ENCODE measurements at places on chromosomes 16 and 17. TPM values are rescaled to one million over a fixed set of nuclear protein-coding genes. Genes with fewer than 3 reads are reported as not detected.
A peak's percentile ranks its signal among the peaks of the same experiment; 100 is the strongest.

- DNase-seq = no peak
Observed at GRCh38 chr17:1256699-1257098, 13.5 kb upstream of the BHLHA9 start.

- DNase-seq = no peak
Observed at GRCh38 chr16:63228259-63228658, 1192.0 kb upstream of the CDH8 start.

- no peak for DNase-seq
Observed at GRCh38 chr16:83592778-83593177, 215.0 kb upstream of the HSBP1 start.

DNA sequence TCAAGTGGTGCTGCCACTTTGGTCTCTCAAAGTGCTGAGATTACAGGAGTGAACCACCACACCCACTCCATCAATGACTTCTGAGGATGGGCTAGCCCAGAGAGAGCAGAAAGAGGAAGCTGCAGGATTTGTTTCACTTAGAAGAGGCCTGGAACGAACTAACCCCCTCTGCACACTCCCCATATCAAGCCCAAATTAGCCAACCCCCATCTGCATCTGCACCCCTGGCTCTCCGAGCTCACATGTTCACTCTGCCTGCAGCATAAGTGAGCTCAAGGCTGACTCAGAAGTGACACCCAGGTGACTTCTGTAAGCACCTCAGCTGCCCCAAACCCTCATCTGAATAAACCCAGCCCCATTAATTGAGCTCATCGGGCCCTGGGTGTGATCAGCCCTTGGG, 4.8 kb downstream of the SCNN1G start:
- DNase-seq = no peak

TMEM235 gene
- polyA plus RNA-seq = not detected

- peak; percentile 98 for DNase-seq
Observed at GRCh38 chr16:67806428-67807147, at the start of the genes RANBP10 and TSNAXIP1. TSS of gene RANBP10 (minus strand) at chr16:67806560. CDS start at chr16:67806536, 24 bp downstream. TSS of gene TSNAXIP1 (plus strand) at chr16:67806889. CDS start at chr16:67807150, 261 bp downstream.

C16orf96 gene
- polyA plus RNA-seq = 1.1 TPM

HBZ gene
- 1.9 TPM for polyA plus RNA-seq

- no peak for DNase-seq
Observed at GRCh38 chr17:4433515-4434031, at the start of gene SPNS3. TSS of gene SPNS3 (plus strand) at chr17:4433940. CDS start at chr17:4433968, 28 bp downstream.

GRCh38 chr17:69870751-69871199, 204.2 kb upstream of the KCNJ16 start:
- peak; percentile 40 for DNase-seq

DNA sequence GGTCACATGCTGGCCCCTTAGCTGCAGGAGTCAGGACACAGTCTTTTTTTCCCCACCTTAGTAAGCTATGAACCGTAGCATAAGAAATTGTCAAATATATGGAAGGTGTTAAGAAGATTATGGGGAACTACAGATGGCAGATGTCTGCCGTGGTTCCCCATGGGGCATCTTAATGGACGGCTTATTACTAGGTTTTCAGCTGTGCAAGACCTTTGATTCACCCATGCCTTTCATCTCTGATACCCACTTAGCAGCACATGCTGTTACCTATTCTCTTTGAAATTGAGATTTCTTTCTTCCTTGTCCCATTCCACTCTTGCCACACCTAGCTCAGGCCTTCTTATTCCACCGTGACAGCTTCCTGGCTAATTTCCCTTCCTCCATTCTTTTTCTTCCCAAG, 70.7 kb downstream of the RPTOR start:
- no peak for DNase-seq

GRCh38 chr17:37481001-37481665, 8.6 kb upstream of the DUSP14 start:
- DNase-seq = no peak

GRCh38 chr16:83681381-83681956, 126.3 kb upstream of the HSBP1 start:
- DNase-seq = no peak

GRCh38 chr16:87948119-87948545, 3.1 kb upstream of the BANP start:
- DNase-seq = no peak

CBX2 gene
- 10.5 TPM for polyA plus RNA-seq

KREMEN2 gene
- 6.1 TPM for polyA plus RNA-seq

TBC1D3K gene
- polyA plus RNA-seq = not detected

HOXB6 gene
- 1.8 TPM for polyA plus RNA-seq

GRCh38 chr17:6450926-6451832, 6.9 kb downstream of the PIMREG start:
- no peak for DNase-seq

DNA sequence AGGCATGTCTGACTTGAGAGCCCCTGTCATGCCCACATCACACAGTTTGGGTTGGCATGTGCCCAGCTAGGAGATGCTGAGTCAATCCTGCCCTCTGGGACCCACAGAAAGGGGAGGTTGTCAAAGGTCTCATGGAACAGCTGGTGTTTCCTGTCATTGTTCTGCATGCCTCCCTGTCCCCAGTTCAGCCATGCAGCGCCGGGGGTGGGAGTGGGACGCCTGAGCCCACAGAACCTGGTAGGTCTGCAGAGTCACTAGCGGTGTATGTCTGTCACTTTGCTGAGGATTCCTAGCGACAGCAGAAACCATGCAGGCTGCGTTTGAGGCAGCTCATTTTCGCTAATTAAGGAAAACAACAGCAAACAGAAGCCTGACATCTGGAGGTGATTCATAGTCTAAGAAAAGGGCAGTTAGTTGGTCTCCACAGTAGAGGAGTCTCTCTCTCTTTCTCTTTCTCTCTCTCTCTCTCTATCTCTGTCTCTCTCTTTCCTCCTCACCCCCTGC, 19.6 kb upstream of the CCL1 start:
- DNase-seq = no peak

GPRC5C gene
- polyA plus RNA-seq = 46.6 TPM

DNA sequence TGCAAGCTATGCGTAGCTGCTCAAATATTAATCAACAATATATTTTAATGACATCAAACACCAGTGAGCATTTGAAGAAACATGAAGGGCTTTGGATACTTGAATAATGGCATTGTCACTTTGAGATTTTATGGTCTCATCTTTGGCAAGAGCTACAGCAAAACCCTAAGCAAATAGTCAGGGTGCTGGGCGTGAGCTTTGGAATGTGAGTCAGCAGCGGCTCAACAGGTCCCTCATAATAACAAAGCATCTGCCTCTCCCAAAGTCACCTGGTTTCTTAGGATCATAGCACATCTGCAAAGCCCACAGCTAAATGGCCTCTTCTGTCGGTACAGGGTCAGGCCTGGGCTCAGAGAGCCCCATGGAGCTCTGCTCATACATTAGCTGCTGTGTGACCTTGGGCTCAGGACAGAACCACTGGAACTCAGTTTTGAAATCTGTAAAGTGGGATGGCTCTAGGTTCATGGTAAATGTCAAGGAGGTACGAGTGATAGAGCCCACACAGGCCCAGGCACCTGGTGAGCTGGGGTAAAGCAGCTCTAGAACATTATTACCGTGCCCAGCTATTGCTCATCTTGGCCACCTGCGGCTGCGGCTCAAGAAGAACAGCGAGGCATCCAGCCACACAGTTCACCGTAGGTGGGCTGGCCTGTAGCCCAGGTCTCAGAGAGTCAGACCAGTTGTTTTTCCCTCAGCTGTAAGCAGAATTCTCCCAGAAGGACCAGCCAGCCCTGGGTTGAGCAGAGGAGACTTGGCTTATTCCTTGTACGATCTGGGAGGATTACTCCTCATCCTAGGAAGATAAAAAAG, 544.5 kb upstream of the CDH11 start:
- no peak for DNase-seq

- no peak for DNase-seq
Observed at GRCh38 chr16:78407191-78407590, 307.7 kb downstream of the WWOX start.

IRX3 gene
- polyA plus RNA-seq = 12.3 TPM

DNA sequence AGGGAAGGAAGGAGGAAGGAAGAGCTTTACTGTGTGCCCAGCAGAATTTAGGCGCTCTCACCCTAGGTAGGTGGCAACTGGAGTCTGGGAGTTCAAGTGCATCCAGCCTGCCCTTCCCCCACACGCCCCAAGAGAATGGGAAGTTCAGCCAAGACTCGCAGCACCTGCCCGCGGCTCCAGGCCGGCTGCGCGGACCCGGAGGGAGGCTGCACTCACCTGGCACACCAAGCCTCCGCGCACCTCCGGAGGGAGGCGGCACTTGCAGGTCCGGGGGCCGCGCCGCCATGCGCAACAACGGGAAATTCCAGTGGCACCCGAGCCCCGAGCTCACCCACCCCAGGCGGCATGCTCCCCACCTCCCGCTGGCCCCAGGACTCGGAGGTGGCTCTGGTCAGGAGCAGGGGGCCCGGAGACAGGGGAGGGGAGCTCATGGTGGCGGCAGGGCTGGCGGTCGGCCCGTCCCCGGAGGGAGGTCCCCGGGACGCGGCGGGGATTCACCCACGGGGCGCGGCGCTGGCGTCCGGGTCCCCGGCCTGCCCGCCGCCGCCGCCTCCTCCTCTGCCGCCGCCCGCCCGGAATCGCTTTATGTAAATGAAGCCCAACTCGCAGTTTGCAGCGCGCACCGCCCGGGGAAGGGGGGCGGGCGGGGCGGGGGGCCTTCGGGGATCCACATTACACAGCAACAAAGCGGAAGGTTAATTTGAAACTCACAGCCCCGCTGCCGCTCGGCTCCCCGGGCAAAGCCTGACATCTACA, at the start of gene ZFHX3:
Gene ZFHX3, minus strand, starts transcription at position 593 of the 756 bp plus-strand sequence. CDS start 87,983 bp downstream, outside the sequence.
- no peak for DNase-seq

DNA sequence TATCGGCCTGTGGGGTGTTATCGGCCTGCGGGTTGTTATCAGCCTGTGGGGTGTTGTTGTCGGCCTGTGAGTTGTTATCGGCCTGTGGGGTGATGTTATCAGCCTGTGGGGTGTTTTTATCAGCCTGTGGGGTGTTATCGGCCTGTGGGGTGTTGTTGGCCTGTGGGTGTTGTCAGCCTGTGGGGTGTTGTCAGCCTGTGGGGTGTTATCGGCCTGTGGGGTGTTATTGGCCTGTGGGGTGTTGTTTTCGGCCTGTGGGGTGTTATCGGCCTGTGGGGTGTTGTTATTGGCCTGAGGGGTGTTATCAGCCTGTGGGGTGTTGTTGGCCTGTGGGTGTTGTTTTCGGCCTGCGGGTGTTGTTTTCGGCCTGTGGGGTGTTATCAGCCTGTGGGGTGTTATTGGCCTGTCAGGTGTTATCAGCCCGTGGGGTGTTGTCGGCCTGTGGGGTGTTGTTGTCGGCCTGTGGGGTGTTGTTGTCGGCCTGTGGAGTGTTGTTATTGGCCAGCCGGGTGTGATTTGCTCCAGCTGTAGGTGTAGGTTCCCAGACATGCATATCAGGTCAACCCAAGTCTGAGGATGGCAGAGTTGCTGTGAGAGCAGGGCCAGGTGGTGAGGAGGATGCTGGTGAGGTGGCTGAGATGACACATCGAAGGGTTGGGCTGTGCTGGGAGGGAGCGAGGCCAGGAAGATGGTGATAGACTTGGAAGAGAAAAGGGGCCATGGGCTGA, 7.1 kb downstream of the TRARG1 start:
- DNase-seq = no peak

- DNase-seq = peak; percentile 88
Observed at GRCh38 chr17:7889166-7889955, 772 bp downstream of the CHD3 start.

- DNase-seq = no peak
Observed at GRCh38 chr17:79871131-79871530, 31.9 kb upstream of the CBX4 start.

- no peak for DNase-seq
Observed at GRCh38 chr17:38418062-38418692, 10.1 kb upstream of the ARHGAP23 start.

SPNS2 gene
- 7.9 TPM for polyA plus RNA-seq

- DNase-seq = peak; percentile 83
Observed at GRCh38 chr16:81491541-81492188, 47.1 kb downstream of the CMIP start.

PITPNM3 gene
- polyA plus RNA-seq = 5.9 TPM

DNA sequence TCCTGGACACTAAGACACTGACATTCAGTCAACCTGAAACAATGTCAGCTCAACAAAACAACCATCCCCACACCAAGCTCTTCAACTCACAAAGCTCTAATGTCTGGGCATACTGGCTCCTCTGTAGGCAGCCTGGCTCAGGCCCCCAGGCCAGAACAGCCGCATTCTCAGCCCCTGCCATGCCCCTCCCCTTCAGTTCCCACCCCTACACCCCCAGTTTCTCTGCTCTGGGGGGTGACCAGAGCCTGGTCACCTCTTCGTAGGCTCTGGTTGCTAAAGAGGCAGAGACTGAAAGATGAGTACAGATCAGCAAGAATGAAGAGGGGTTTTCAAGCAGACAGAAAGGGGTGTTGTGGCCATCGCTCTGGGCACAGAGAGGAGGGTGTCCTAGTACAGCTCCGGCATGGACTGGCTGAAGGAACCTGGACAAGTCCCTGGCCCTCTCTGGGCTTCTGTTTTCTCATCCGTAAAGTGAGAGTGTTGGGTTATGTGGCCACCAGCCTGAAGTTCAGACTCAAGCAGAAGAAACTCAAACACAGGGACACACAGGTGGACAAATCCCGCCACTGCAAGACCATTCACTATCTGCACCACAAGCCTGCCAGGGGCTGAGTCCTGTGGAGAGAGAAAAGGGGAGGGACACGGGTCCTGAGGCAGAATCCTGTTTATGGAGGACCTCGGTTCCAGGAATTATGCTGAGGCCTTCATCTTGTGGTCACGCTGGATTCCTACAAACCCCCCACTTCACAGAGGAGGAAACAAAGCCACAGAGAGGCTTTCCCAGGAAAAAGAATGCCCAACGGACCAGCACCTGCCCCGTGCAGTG, 987 bp upstream of the SLC4A1 start:
- no peak for DNase-seq

DNA sequence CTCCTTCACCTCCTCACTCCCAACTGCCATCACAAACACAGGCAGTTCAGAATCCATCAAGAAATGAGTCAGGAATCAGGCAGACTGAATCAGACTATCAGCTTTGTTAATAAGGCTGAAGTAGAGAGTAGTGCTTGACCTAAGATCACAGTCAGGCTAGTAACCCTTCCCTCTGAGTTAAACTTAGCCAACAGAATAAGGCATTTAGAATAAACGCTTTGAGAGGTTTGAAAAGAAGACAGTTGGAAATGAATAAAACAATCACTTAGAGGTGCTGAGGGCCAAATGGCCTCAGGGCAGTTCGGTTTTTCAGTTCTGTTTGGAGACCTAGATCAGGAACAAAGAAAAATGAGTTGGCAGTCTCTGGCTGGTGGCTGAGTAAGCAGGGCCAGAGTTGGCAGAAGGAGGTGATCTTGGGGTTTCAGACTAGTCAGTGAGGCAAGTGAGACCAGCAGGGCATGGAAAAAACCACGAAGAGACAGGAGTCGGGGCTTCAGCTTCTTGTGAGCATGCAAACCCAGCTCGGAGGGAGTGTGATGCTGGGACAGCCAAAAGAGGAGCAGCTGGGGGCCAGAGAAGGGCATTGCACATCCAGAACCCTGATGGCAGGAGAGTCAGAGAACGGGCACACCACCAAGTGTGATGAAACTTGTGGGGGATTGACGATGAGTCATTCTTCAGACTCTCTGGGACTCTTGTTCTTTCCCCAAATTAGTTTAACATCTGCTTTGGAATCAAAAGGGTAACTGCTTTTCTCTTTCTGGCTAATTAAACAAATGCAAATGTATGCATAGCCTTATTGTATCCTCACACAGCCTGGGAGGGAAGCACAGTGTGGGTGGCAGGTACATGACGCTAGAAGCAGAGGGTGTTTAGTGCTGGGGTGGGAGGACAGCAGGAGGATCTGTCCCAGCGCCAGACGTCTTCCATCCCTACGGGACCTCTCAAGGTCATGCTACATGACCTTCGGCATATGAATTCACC, 54.8 kb downstream of the SPECC1 start:
- peak; percentile 81 for DNase-seq

GRCh38 chr17:38428112-38428642, at the start of gene ARHGAP23:
TSS of gene ARHGAP23 (plus strand) at chr17:38428464. CDS start at chr17:38428486, 22 bp downstream.
- DNase-seq = no peak

GRCh38 chr17:49168706-49169105, 36.1 kb downstream of the B4GALNT2 start:
- no peak for DNase-seq
